Naive thymus-derived CD8-positive, alpha-beta T cell (primary cell): ENCODE measurements at places on chromosomes 1 and 21.

DNA sequence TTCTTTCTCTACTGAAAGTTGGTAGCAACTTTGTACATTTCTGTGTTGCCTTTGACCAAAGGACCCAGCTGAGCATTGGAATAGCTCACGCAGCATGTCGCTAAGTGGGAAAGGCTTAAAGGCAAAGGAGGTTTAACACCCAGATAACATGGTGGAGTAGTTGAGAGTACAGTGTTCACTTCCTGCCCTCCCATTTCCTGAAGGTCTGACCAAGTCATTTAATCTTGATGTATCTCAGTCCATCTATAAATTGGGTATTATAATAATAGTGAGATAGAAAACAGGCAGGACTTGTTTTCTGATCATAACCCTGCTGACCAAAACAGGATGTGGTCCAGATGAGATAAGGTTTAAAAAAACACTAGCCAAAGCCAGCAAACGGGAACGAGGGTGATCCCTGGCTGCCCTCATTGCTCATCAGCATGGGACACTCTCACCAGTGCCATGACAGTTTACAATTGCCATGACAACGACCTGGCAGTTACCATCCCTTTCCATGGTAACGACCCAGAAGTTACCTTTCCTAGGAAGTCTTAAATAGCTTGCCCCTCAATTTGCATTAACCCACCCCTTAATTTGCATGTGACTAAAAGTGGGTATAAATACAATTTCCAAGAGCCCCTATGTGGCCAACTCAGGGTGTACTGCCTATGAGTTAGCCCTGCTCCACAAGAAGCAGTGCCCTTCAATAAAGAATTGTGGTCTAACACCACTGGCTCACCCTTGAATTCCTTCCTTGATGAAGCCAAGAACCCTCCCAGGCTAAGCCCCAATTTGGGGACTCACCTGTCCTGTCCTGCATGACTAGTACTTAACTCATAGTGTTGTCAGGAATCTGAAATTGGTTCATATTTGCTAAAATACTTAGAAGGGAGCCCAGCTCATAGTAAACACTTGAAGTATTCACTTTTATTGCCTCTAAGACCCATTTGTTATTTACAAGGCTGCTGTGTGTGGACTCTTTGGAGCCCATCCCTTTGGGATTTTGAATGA, 28.4 kb upstream of the FHAD1 start:
- no peak for DNase-seq

- no peak for DNase-seq
Measured at GRCh38 chr1:241532864-241533263, 686 bp downstream of the KMO start.

- DNase-seq, result no peak
Measured at GRCh38 chr1:60044881-60045280, 28.7 kb downstream of the C1orf87 start.

- no peak for DNase-seq
Measured at GRCh38 chr1:108925920-108926319, 37.4 kb downstream of the CLCC1 start.

DNA sequence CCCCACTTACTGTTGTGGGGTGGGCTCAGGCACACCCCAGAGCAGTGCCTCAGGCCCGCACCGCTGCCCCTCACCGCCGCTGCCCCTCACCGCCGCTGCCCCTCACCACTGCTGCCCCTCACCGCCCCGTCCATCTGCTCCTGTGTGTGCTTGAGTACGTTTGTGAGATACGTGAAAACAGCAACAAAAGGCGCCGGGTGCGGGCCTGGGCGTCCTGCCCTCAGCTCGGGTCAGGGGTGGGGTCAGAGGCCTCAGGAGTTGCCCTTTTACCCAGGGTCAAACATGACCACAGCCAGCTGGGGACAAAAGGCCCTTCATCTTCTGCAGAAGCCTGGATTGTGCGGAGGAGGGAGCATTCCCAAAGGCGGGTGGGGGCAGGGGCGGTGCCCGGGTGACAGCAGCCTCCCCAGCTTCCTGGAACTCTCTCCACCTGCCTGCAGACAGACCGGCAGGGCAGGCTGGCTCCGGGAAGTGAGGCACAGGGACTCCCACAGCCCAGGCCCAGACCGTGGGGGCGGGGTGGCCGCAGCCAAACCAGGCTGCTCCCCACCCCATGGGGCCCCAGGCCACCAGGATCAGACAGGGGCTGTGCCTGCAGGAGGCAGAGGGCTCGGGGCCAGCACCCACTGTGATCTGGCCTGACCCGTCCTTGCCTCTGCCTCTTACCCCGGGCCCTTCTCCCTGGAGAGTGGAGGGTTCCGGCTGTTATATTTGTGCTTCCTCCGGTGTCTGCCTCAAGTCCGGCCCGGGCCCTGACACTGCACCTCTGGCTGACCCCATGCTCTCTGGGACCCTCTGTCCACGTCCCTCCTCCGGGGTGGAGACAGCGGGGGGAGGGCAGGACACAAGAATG, 2.3 kb upstream of the VWA1 start:
- no peak for DNase-seq

GRCh38 chr1:204286315-204286714, 72.5 kb upstream of the GOLT1A start:
- no peak for DNase-seq

DNA sequence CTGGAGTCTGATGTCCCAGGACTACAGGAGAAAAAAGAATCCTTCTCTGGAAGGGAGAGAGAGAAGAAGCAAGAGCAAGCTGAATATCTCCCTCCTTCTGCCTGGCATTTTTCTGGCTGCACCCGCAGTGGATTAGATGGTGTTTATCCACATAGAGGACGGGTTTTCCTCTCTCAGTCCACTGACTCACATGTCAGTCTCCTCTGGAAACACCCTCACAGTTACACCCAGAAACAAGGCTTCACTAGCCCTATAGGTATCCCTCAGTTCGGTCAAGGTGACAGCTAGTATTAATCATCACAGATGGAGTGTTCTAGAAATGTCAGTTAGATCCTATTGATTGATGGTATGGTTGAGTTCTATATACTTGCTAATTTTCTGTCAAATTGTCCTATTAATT, 87.9 kb downstream of the RHOU start:
- no peak for DNase-seq

DNA sequence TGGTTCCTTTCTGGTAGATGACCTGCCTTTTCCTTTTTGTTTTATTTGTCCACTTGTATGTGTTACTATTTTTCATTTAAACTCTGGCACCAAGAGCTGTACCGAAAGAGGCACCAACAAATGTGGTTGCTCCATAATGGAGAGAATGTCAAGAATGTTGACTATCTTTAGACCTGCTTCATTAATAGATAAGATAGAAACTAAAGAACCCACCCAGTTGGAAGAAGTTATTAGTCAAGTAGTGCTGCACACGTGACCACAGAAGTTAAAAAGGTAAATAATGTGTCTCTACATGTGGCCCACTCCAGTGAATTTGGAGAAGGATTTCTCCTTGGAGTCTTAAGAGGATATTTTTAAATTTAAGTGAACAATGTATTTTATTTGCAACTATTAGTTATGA, 9.3 kb downstream of the ATP1A1 start:
- DNase-seq, result no peak

GRCh38 chr21:15964236-15964855, 234.6 kb downstream of the USP25 start:
- DNase-seq, result no peak

GRCh38 chr1:30698401-30698981, 24.9 kb downstream of the MATN1 start:
- DNase-seq, result no peak

GRCh38 chr1:91505086-91505485, 4.4 kb downstream of the CDC7 start:
- DNase-seq, result no peak

DNA sequence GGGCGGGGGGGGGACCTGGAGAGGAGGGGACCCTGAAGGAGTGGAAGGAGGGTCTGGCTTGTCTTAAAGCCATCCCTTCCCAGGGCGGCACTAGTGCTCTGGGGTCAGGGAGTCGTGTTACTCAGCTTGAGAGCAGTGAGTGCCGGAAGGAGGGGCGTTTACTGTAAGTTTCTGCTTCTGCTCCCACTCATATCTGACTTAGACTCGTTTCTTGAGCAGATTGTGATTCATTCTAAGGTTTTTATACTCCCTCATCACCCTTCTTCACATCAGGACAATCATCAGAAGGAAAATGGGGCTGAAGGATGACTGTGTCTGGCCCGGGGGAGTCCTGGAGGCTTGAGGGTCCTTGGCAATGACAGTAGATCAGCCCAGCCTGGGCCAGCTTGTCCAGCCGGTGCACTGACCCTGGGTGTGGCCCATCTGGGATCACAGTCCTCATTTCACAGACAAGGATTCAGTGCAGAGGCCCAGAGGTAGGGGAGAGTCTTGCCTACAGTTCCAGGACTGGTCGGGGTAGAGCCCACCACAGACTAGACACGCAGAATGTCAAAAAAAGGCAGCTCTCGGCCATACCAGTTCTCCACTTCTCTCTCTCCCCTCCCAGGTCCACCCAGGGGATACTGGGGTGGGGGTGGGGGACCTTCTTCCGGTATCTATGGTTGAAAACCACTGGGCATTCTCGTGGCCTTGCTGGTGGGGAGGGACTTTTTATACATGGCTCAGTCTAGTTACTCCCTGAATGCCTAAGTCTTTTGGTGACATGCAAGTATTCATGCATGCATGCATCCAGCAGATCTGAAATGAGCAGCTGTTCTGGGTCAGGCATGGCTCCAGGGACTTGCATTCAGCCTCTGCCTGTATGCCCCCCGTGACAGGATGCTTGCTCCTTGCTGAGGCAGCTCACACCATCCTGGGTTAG, 5.1 kb downstream of the TNFRSF8 start:
- no peak for DNase-seq

DNA sequence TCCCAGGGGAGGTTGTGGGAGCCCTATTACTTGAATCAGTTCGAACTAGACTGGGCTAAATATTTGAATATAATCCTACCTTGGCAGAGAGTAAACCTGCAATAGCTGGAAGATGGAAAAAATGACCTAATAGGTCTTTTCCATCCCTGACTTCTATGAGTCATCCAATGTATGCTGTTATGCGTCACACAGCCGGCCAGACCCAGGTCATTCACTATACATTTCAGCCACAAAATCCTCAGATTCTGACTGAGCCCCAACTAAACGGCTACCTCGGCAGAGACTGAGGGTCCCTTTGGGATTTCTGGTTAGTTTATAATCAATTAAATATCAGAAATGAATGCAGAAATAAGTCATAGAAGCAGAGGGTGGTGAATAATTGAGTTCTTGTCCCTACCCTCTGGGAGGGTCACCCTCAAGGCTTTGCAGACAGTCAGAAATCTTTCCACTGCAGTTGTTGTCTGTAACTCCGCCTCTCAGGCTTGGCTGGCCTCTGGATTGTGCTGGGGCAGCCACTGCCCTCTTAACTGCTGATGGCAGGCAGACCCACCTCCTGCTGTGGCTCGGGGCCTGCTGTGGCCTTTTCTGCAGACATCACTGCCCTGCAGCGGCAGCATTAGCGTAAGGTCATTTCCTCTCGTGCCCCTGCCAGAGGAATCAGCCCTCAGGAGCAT, 240.5 kb downstream of the TGFB2 start:
- DNase-seq, result no peak

- no peak for DNase-seq
Measured at GRCh38 chr1:162937716-162938395, 76.9 kb upstream of the CCDC190 start.

GRCh38 chr1:230276401-230276800, 149.7 kb downstream of the PGBD5 start:
- DNase-seq, result no peak

GRCh38 chr21:37986751-37987399, 70.6 kb upstream of the KCNJ6 start:
- DNase-seq, result no peak

DNA sequence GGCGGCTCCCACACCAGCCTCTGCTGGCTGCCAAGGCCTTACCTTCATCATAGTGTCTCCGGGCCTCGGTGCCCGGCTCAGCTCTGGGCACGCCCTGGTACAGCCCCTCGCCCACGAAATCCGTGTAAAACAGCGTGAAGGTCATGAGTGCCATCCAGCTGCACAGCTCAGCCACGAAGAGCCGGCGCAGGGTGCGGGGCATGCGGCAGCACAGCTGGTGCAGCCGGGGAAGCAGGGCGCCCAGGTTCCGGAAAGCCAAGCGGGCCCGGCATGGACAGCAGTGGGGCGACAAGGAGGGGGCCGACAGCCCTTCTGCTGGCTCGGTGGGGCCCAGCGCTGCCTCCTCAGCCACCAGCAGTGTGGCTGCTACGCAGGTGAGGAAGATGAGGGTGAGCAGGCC, 17.5 kb downstream of the SLC45A3 start:
- DNase-seq, result no peak
